HL-60 (cell line): ENCODE measurements at places on chromosomes 12 and 14.

DNA sequence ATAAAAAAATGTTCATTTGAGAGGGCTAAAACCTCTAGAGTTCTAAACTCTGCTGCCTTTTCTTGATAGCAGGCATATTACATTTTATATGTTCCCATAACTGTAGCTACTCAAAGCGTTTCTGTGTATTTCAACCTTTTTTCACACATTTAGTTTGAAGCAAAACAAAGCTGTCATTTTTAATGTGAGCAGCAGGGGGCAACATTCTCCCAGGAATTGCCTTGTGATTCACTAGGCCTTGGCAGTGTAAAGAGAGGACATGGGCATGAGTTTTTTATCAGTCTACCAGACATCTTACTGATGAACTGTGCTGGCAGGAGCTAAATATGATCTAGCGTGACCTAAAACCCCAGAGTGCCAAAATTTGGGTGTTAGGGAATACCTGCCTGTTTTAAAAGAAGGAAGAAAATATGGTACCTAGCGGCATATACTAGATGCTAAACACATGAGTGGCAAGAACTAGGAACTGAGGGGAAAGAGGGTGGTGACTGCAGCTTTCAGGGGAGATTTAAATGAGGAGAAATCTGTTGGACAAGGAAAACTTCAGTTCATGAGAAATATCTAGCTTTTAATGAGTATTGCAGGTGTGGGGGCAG is 65.3 kb downstream of the IFT43 start:
- peak; percentile 6 for DNase-seq

- no peak for DNase-seq
Observed at GRCh38 chr12:40145896-40146295, 40.0 kb upstream of the SLC2A13 start.

- no peak for DNase-seq
Observed at GRCh38 chr12:80864046-80864735, 73.5 kb downstream of the LIN7A start.

- no peak for DNase-seq
Observed at GRCh38 chr14:68493152-68493911, 299.5 kb downstream of the ZFP36L1 start.

- DNase-seq, result no peak
Observed at GRCh38 chr12:95551305-95551704, at the start of gene USP44. Gene USP44, minus strand, starts transcription at chr12:95551476. Its CDS starts 17,220 bp downstream, at chr12:95534256.

- DNase-seq, result no peak
Observed at GRCh38 chr12:87828382-87828973, 200.7 kb downstream of the C12orf50 start.

DNA sequence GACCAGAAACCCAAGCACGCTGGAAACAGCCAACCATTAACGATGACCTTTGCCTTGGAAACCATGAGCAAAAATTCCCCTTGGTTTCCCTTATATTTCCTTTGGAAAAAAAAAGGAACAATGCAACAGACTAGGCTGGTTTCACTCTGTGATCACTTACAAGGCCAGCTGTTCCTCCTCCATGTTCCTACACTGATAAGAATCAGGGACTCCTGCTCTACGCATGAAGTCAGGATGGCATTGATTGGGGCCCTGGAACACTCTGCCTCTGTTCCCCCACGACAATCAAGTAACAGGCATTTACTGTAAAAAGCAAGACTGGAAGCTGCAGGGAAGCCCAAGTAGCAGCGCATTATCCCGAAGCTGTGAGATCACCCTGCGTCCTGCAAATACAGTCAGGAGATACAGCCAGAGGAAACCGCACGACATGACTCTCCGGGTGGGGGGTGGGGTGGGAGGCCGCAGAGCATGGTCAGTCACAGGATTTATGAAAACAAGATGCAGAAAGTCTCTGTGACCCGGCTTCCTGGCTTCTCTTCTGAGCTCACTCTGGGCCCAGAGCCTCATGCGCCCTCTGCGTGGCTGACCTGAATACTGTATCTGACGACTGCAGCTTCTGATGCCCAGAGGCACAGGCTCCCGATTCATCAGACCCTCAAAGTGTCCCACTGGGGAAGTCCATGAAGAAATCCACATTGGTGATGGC is 31.1 kb downstream of the SSH1 start:
- DNase-seq, result peak; percentile 17

- no peak for DNase-seq
Observed at GRCh38 chr14:42023452-42023851, 416.8 kb downstream of the LRFN5 start.

DNA sequence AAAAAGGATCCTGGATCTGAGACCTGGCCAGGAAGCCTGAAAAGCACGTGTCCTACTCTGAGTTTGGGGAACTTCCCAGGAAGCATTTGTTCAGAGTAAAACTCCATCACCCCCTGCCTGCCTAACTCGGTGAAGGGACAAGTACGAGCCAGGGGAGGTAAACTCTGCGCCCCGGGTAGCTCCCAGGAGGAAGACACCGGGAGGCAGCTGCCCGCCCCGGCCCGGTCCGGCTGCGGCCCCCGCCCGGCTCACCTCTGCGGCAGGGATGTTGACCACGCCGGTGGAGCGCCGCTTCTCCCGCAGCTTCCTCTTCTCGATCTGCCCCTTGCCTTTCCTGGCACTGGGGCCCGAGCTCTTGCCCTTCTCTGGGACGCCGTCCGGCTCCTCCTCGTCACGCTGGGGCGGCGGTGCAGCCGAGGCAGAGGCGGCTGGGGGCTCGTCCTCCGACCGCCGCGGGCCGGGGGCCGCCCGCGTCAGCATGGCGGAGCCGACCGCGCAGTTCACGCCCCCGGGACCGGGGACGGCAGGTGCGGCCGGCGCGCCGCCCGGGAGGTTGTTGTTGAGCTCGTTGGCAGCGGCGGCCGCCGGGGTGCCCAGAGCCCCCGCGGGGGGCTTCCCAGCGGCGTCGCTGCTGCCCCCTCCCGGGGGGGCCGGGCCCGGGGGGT is 1.2 kb downstream of the PAWR start:
- DNase-seq, result no peak

GRCh38 chr12:79645235-79645630 is 45.5 kb downstream of the PAWR start:
- no peak for DNase-seq

GRCh38 chr12:59486827-59487226 is 109.0 kb upstream of the SLC16A7 start:
- no peak for DNase-seq

DNA sequence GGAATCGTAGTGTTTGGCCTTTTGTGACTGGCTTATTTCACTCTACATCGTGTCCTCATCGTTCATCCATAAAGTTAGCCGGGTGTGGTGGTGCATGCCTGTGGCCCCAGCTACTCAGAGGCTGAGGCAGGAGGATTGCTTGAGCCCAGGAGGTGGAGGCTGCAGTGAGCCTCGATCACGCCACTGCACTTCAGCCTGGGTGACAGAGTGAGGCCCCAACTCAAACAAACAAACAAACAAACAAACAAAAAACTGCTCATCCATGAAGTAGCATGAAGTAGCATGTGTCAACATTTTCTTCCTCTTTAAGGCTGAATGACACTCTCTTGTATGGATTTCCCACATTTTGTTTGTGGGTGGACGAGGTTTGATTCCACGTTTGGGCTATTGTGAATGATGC is 44.0 kb upstream of the MEG3 start:
- no peak for DNase-seq

DNA sequence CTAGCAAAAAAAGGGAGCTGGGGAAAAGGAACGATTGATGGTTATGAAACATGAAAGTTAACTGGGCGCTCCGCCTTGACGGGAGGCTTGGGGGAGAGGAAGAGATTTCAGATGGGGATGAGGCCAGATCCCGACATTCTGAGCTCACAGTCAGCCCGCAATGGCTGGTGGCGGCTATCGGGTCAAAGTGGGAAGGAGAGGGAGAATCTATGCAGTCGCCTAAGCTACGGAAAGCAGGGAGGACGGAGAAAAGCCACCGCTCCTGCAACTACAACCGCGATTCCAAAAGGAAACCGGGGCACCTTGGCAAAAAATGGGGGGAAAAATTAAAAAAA is 502 bp downstream of the MPHOSPH9 start:
- DNase-seq, result no peak

DNA sequence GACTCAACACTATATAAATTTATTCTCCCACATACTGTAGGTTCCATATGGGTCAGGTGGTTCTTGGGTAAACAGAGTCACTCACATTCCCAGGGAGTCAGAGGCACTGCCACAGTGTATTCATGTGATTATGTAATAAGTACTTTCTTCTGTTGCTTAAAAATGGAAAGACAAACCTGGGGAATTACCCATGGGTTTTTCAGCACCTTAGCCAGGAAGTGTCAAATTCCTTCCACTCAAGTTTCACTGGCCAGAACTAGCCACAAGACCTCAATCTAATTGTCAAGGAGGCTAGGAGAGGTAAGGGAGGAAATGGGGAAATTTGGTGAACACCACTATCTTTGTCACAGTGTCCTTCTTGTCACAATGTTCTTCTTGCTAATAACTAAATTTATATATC is 333.2 kb upstream of the MDGA2 start:
- DNase-seq, result no peak

- DNase-seq, result peak; percentile 73
Observed at GRCh38 chr12:121812320-121812871, 8.6 kb downstream of the SETD1B start.

DNA sequence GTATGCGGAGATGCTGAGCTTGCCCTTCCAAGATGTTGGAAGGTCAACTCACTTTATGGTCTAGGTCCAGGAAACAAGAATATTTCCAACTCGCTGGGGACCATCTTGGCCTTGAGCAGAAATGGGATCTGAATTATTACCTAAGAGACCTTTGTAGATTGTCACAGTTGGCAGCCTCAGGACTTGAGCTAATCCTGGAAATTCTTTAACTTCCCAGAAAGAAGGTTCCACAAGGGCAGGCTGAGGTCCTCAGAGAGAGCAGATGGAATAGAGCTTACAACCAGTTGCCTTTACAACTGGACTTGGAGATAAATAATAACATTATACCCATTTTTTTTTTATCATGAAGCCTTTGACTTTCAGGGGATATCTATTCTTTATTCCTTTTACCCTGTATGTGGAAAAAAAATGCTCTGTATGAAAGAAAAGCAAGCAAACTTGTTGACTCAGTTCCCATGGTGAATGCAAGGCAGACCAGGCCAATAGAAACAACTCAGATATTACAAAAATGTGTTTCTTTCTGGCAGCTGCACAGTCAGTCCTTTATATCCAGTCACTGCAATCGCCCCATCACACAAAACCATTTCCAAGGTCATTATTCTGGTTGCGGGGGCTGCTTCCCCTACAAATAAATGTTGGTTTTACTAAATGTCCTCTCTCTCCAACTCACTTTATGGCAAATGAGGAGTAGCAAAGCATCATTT is 401.4 kb downstream of the ZFP36L1 start:
- no peak for DNase-seq

DNA sequence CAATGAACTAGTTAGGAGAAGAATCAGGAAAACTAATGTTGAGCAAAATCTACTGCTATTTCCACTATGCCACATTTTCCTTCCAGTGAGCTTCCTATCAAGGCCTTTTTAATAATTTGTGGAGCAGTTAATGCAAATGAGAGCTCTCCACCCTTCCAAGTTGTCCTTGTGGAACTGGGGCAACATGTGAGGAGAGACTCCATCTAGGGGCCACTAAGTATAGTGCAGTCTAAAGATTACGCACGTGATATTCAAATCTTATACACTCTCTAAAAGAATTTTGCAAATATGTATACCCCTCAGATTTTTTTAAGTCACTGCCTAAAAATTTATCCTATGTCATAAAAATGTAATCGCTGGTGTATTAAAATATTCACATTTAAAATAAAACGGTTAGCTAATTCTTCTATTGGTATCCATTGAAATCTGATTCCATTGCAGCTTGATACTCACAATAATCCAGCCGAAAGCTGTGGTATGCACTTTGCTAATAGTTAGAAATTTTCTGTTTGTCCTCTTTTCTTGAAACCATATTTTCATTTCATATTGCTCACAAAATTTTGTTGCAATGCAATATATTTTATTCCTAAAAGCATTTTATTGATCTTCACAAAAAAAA is 100.1 kb downstream of the PAH start:
- DNase-seq, result no peak

DNA sequence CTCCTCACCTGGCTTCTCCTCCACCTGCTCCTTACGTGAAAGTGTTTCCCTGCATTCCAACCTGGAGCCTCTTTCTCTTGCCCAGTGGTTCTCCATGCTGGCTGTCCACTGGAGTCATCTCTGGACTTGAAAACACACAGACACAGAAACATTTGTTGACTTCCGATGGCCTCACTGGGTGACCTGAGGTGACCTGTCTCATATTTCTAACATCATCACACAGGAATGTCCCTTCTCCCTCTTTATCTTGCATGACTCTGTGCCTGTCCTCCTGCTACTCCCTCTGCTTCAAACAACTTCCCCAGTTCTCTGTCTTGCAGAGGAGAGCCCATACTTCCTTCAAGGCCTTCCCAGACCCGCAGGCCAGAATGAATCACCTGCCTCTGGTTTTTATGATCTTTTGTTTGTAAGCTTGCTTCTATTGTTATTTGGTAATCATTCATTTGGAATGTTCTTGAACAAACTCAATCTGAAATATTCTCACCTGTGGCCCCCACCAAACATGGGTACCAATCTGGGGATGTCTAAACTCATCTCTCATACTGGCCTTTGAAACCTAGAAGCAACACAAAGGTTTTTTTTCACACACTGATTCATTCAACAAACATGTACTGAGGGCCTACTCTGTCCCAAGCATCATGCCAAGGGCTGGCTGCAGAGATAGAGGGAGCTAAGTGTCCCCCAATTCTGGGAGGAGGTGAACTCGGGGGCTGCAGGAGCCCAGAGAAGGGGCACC is 9.7 kb upstream of the RIN3 start:
- no peak for DNase-seq

GRCh38 chr14:103510724-103511693 is 11.6 kb downstream of the CKB start:
- DNase-seq, result no peak

DNA sequence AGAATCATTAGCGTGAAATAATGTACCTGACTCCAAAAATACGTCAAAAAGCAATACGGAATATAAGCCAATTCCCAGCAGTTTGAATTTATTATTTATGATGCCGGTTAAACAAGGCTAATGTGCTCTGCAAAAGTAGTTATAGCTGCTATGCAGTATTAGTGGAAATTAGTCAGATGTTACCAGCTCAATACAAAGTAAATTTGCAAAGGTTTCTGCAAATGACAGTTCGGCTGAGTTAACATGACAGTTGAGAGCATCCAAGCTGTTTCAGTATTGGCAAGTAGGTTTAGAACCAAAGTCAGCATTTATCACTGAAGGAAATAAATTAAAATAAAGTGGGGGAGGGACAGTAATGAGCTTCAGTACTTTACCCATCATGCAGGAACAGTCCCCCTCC is 1665.8 kb upstream of the FLRT2 start:
- DNase-seq, result no peak
